ENCODE measurements at places on chromosomes 6 and 20.
A peak's percentile ranks its signal among the peaks of the same experiment; 100 is the strongest.

DNA sequence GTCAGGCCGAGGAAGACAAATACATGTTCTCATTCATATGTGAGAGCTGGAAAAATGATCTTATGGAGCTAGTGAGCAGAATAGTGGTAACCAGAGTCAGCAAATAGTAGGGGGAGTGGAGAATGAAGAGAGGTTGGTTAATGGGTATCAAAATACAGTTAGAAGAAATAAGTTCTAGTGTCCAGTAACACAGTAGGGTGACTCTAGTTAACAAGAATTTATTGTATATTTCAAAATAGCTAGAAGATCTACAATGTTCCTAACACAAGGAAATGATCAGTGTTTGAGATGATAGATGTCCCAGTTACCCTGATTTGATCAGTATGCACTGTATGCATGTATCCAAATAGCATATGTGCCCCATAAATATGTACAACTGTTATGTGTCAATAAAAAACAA is 128.4 kb downstream of the BCKDHB start:
- no peak for DNase-seq

GRCh38 chr6:127946388-127946787 is 45.5 kb upstream of the THEMIS start:
- no peak for DNase-seq

- no peak for DNase-seq
Observed at GRCh38 chr6:17093686-17094085, 8.2 kb upstream of the STMND1 start.

DNA sequence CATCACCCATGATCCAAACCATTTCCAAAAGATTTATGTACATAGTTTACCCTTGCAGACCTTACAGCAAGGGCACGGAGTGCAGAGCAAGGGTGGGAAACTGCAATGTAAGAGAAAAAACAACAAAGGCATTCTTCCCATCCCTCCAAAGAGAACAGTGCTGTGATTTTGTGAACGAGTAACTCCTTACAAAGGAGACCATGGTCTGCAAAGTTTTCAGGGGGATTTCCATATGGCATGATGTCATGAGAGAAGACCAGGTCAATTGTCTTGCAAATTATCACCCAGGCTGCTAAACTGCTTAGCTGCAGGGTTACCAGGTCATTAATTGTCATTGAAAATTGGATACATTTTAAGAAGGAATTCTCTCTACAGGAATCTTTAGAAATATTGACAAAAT is 58.3 kb downstream of the LAMP5 start:
- DNase-seq, result no peak

GRCh38 chr20:48657426-48658197 is 170.2 kb downstream of the PREX1 start:
- DNase-seq, result peak; percentile 23

DNA sequence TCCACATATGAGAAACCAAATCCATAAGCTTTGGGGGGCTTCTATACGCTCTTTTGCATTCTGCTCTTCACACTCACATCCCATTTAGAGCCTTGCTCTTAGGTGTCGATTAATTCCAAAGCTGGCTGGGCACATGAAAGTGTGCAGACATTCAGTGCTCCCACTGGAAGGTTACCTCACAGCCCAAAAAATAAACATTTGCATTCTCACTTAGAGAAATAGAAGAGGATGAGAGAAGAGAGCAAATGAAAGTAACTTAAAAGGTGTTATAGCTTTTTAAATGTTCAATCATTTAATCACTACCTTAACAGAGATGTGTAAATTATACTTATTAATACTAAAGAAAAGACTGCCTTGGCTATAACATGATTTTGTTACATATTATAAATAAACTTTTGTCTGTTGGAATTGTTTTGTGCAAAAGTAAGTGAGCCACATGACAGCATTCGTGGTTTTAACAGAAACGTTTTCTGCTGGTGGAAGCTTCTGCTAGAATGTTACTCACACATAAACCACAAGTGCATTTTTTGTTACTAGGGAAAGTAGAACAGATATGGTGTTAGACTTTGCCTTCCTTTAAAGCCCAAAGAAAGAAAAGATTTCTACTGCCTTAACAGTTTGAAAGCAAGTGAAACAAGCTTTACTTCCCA is 116.7 kb downstream of the SIM1 start:
- DNase-seq, result no peak

- DNase-seq, result no peak
Observed at GRCh38 chr6:75169689-75170586, 35.9 kb downstream of the COL12A1 start.

- no peak for DNase-seq
Observed at GRCh38 chr20:57620274-57620990, at the start of gene ZBP1. ZBP1 (minus strand) TSS chr20:57620426; CDS start chr20:57620295, 131 bp downstream.

DNA sequence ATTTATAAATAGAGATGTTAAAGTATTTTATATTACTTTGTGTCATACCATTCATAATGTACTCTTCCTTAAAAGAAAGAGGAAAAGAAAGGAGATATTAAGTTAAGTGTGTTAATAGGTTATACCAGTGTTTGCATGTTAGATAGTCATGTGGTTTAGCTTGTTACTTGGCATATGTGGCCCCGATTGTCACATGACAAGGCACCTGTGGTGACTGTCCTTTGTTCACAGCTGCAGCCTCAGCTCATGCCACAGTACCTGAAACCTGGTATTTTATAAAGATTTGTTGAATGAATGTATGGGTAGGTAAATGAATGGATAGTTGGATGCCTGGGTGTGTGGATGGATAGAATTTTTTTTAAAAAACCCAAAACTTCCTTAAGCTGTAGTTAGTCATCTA is 306.1 kb upstream of the FLRT3 start:
- no peak for DNase-seq

- no peak for DNase-seq
Observed at GRCh38 chr6:43173591-43174262, 2.7 kb downstream of the SRF start.

DNA sequence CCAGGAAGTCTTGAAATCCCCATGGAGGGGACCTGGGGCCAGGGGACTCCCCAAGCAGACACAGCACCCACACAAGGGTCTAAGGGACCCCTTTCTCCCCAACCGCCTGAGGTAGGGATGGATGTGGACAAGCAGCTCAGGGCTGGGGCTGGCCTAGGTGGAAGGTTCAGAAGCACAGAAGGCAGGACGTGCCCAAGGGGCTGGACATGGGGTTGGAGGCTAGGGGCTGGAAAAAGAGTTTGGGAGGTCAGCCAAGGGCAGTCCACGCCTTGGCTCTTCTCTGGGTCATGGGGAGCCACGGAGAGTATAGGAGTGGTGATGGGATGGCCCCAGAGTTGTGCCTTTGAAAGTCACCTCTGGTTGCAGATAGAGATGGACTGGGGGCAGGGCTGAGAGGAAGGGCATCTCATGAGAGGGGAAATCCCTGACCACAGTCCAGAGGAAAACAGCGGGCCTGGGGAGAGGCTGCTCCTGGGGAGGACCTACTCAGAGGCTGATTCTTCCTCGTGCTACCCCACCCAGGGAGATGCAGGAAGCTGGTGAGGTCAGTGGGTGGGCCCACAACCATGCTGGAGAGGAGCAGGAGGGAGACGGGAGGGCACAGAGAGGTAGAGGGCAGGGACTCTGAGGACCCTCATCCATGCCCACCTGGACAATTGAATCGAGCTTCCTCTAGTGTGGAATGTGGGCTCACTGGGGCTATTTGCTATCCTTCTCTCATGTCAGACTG is 2.5 kb upstream of the HSPA12B start:
- DNase-seq, result no peak

- DNase-seq, result no peak
Observed at GRCh38 chr6:100134297-100134696, 140.3 kb upstream of the MCHR2 start.

DNA sequence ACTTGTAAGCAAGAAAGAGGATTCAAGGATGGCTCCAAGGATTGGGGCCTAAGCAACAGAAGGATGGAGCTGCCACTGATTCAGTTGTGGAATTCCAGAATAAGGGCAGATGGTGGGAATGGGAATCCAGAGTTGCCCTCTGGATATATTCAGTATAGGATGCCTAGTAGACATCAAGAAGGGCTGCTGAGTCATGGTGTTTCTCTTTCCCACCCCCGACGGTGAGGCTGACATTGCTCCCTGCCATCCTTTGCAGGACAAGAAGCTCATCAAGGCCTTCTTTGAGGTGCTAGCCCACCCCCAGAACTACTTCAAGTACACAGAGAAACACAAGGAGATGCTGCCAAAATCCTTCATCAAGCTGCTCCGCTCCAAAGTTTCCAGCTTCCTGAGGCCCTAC is 11.2 kb upstream of the ZNF76 start:
- no peak for DNase-seq

- no peak for DNase-seq
Observed at GRCh38 chr6:636488-636887, 20.4 kb downstream of the HUS1B start.

DNA sequence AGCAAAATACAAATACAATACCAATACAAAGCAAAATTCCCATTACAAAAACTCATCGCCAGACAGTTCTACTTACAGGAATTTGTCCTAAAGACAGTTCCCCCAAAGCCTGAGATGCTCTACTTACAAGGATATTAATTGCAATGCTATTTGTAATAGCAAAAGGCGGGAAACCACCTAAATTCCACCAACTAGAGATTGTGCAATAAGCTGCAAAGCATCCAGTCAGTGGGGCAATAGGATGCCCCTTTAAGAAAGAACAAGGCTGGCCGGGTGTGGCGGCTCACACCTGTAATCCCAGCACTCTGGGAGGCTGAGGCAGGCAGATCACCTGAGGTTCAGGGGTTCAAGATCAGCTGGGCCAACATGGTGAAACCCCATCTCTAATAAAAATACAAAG is 39.1 kb downstream of the FAM209B start:
- DNase-seq, result no peak

DNA sequence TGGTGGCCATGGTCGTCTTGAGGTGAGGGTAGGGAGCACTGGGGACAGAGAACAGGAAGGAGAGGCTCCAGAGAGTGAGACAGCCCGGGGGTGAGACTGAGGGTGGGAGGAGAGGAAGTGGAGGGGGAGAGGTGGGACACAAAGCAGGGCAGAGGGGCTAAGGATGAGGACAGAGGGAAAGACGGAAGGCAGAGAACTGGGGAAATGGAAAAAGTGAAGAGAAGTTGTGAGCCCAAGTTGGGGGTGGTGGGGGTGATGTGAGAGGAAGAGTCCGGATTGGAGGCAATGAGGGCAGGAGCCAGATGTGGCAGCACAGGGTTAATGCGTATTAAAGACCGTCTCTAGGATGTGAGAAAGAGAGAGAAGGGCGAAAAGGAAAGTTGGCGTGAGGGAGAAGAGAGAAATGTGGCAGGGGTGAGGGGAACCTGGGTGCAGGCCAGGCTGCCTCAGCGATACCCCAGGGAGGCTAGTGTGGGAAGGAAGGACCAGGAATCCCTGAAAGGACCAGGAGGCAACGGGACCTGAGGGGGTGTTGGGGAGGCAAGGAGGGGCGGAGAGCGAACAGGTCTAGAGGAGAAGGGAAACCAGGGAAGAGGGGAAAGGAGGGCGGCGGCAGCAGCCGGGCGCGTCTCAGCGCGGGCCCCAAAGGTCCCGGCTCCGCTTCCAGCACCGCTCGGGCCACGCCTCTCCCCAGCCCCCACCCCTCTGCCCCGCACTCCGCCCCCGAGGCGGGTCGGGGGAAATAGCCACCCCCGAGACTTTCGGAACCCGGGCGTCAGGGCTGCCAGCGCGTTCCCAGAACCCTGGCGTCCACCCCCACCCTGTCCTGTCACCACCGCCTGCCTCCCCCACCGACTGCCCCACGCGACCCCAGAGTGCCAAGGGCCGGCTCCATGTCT is at the start of gene PPP1R18:
TSS of gene PPP1R18 (minus strand) at position 637 of the 899 bp plus-strand sequence. CDS start at position 10, 627 bp downstream.
- peak; percentile 60 for DNase-seq

- no peak for DNase-seq
Observed at GRCh38 chr20:31987744-31988143, 19.8 kb downstream of the XKR7 start.

Measured in stimulated activated CD4-positive, alpha-beta T cell treated with anti-CD3 and anti-CD28 coated beads, Interleukin-1b, Interleukin-23, amount 100 ng/mL, for 1 hour (primary cell).